ENCODE measurements at places on chromosomes 16 and 17.

- DNase-seq = no peak
These were observed 922 bp upstream of the MRPL58 start for GRCh38 chr17:75011401-75012095.

- DNase-seq = no peak
These were observed 794.9 kb upstream of the SOX9 start for GRCh38 chr17:71325886-71326285.

DNA sequence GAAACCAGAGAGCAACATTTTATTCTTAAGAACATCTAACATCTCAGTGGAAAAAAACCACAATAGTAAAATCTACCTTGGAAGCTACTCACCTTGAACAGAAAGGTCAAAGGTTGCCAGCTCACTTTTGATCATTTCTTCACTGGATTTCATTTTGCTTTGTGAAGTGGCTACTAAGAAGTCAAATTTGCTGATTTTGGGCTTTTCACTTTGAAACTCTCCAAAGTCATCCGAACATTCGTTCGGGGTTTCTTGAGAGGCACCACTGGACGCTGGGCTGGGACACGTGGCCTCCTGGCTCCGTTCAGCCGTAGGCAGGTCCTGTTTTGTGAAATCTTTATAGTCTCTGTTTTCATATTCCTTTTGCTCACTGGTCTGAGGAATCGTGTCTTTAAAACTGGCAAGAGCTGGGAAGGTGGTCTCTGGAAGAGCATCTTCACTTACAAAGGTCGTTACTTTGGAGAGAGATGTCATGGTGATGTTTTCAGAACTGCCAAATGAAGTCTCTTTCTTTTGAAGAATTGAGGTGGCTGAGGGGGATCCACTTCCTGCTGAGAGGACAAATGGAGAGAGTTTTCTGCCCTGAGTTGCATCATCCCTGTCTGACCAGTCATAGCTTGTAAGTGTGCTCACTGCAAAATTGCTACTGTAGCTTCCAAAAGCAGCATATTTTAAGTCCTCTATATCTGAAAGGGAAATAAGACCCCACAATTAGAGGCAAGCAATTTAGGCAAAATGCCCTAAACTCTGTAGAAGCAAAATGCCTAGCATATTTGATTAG is 52.4 kb downstream of the DUSP14 start:
- no peak for DNase-seq

GRCh38 chr17:14621826-14622614 is 321.1 kb downstream of the HS3ST3B1 start:
- no peak for DNase-seq

- DNase-seq = no peak
These were observed 4.2 kb downstream of the IRX3 start for GRCh38 chr16:54282202-54282927.

DNA sequence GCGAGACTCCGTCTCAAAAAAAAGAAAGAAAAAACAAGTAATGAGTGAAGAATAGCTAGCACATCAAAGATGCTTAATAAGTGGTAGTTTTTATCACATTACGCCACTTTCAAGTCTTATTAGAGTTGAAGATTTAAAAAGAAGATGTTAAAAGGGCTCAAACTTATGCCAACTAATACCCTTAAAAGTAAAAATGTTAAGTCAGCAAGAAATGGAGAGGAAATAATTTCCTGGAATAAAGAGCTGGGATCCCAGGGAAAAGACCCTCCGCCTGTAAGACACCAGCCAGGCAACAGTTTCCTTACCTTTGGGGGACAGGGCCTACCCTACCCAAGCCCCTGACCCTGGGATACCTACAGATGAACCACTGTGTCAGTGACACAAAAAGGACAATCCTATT is 3.6 kb downstream of the XPO6 start:
- DNase-seq = no peak
